ENCODE measurements at places on chromosomes 2 and 18.

DNA sequence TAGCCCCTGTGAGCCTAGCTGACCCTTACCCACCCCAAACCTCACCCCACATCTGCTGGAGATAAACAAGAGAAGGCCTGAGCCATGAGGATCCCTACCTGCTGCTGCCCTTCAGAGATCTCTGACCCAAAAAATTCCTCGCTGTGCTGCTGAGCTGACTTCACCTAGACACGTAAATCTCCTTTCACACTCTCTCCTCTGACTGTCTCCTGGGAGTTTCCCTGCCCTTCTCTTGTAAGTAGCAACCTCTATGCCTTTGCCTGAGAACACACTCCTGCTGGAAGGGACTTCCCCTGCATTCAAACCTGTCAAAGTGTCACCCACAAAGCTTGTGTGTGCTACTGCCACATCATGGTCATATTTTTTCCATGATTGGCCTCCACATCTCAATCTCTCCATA is 134.2 kb upstream of the NOL4 start:
- DNase-seq = no peak

DNA sequence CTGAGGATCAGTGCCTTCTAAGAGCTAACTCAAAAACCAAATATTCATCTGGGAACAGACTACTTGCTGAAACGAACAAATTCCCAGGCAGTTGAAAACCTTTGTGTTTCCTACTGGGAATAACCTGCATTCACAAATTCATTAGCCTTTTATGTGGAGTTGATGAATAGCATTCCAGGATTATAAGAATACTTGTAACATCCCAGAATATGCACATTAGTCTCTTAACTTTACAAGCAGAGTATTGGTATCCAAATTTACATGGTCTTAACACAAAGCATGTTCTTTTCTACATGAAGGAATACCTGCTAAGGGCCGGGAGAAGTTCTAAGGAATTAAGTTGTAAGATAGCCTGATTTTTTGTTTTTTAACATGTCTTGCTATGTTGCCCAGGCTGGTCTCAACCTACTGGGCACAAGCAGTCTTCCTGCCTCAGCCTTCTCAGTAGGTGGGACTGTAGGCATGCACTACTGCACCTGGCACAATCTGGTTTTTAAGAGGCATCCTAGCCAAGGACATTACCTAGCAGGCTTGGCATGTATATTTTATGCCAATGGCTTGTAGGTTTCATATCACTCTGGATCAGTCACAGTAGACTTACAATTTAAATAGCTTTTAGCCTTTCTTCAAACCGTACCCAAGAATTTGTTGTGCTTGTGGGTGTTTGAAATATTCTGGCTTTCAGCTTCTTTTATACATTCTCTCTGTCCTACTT is 50.7 kb downstream of the MGAT5 start:
- no peak for DNase-seq

GRCh38 chr2:183859129-183859528 is 734.9 kb downstream of the NUP35 start:
- no peak for DNase-seq

- no peak for DNase-seq
These were observed 281.0 kb downstream of the AFF3 start for GRCh38 chr2:99861376-99861760.

GRCh38 chr2:11028407-11028916 is 116.7 kb downstream of the KCNF1 start:
- no peak for DNase-seq
